ENCODE measurements at places on chromosomes 3 and 15.

DNA sequence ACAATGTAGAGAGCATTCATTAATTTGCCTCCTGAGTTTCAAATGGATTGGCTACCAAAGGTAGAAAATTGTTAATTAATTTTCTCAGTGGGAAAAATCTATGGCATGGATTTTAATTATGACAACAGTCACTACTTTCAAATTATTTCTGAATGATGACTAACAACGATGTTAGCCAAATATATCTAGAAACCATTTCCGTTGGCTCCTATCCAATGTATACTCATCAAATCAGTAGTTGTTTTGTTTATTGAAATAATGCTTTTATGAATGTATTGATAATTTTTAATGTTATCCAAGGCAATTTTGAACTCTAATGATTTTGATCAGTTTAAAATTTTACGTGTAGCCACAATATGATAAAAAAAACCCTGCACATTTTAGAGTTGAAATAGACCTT is 333.4 kb downstream of the NAALADL2 start:
- H3K36me3 ChIP-seq = no peaks in the 10 kb centered on the region
- H3K4me1 ChIP-seq = no peaks in the 10 kb centered on the region
- no peak for DNase-seq

DNA sequence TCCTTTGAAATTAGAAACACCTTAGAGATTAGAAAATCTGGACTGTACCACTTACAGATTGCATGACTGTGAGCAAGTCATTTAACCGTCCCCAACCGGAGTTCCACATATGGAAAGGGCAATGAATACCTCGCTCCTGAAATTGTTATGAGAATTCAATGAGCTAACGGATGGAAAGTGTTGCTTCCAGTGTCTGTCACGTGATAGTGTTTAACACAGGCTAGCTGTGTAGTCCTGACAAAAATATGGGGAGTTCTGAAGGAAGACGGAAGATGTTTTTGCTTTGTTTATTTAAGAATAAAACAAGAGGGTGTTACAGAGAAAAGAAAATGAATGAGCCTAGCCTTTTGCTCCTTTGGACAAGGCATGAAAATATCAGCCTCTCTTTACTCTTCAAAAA is 150.7 kb upstream of the SEMA6D start:
- DNase-seq = no peak
- H3K27me3 ChIP-seq = no peaks in the 10 kb centered on the region
- no peaks in the 10 kb centered on the region for H3K4me1 ChIP-seq
- no peaks in the 10 kb centered on the region for H3K36me3 ChIP-seq

GRCh38 chr3:174216946-174217718 is 642.0 kb upstream of the NAALADL2 start:
- H3K4me3 ChIP-seq = no peak overlapping the region
- H3K4me1 ChIP-seq = no peaks in the 10 kb centered on the region
- DNase-seq = no peak
- H3K27ac ChIP-seq = no peak overlapping the region

DNA sequence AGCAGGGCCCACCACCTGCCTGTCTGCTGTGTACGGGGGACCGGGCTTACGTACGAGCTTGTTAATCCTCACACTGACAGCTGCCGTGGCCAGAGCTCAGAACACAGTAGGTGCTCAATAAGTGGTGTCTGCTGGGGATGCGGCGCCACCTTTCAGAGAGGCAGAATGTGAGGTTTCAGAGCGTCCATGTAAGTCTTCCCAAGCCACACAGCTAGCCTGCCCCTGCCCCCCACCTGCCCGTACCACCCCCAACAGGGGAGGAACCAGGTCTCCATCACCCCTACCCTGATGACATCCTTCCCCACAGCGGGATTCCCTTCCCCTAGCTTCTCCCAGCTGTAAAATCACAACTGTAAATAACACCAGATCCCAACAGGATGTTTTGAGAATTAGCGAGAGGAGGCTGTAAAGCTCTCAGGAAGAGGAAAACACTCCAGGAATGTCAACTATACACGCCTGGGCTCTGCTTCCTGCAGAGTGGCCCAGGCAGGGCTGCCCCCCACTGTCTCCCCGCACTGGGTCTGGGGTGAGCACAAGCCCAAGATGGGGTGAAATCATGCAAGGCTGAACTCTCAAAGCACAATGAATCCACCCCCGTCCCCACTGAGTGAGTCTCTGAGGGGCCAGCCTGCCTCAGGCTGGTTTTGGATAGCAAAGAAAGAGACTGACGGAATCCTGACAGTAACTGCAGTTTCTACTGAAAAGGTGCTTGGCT is 250.1 kb upstream of the LYSMD4 start:
- no peaks in the 10 kb centered on the region for H3K4me1 ChIP-seq
- H3K36me3 ChIP-seq = no peaks in the 10 kb centered on the region
- DNase-seq = no peak
- H3K4me3 ChIP-seq = no peak overlapping the region

GRCh38 chr3:147887797-147888196 is 478.6 kb downstream of the ZIC1 start:
- no peaks in the 10 kb centered on the region for H3K4me1 ChIP-seq
- H3K36me3 ChIP-seq = no peaks in the 10 kb centered on the region
- H3K27me3 ChIP-seq = no peaks in the 10 kb centered on the region
- no peak overlapping the region for H3K4me3 ChIP-seq
- H3K27ac ChIP-seq = no peak overlapping the region

- no peak overlapping the region for H3K27ac ChIP-seq
- H3K36me3 ChIP-seq = no peaks in the 10 kb centered on the region
- no peak overlapping the region for H3K4me3 ChIP-seq
- DNase-seq = no peak
- H3K27me3 ChIP-seq = no peaks in the 10 kb centered on the region
Observed at GRCh38 chr3:36482880-36483279, 102.6 kb downstream of the STAC start.

DNA sequence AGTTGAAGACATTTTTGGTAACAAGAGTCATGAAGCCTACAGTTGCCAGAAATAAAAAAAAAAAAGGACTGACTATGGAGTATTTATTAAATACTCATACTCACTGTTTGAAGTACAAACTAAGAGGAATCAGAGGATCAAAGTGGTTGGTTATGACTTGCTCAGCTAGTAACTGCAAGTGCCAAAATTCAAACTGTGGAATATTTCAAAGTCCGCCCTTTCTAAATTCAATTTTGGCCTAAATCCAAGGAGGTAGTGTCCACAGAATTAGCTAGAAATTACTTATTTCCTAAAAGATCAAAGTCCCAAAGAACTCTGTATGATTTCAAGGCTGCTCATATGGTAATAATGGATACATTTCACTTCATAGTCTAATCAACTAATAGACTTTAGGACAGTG is 274.5 kb downstream of the ZBTB20 start:
- no peak overlapping the region for H3K27ac ChIP-seq
- no peak overlapping the region for H3K4me3 ChIP-seq
- DNase-seq = no peak
- H3K27me3 ChIP-seq = no peaks in the 10 kb centered on the region
- no peaks in the 10 kb centered on the region for H3K36me3 ChIP-seq
- H3K4me1 ChIP-seq = no peaks in the 10 kb centered on the region

- no peak for DNase-seq
- H3K36me3 ChIP-seq = no peaks in the 10 kb centered on the region
- H3K4me3 ChIP-seq = no peak overlapping the region
- no peak overlapping the region for H3K27ac ChIP-seq
- no peaks in the 10 kb centered on the region for H3K4me1 ChIP-seq
Observed at GRCh38 chr3:38582316-38582715, 67.2 kb downstream of the SCN5A start.

DNA sequence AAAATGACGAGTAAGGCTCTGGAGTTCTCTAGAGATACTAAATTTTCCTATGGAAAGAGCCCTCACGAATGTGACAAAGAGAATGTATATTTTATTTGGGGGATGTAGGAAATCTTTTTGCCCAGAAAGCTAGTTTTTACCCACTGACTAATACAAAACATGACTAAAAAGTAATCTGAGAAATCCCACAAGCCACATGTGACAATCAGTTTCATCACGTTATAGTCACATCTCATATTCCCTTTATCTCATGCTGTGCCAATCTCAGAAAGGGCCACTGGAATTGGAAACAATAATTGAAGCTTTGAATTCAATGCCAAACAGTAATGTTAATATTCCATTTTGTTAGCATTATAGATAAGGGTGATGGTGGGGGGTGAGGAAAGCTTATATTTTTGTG is 509.0 kb upstream of the GOLIM4 start:
- DNase-seq = no peak
- no peaks in the 10 kb centered on the region for H3K27me3 ChIP-seq
- no peaks in the 10 kb centered on the region for H3K4me1 ChIP-seq
- H3K4me3 ChIP-seq = no peak overlapping the region
- H3K27ac ChIP-seq = no peak overlapping the region

Data from CD4-positive, alpha-beta T cell (primary cell).